ENCODE measurements at places on chromosomes 2 and 18. TPM values are rescaled to one million over a fixed set of nuclear protein-coding genes. Genes with fewer than 3 reads are reported as not detected.

DNA sequence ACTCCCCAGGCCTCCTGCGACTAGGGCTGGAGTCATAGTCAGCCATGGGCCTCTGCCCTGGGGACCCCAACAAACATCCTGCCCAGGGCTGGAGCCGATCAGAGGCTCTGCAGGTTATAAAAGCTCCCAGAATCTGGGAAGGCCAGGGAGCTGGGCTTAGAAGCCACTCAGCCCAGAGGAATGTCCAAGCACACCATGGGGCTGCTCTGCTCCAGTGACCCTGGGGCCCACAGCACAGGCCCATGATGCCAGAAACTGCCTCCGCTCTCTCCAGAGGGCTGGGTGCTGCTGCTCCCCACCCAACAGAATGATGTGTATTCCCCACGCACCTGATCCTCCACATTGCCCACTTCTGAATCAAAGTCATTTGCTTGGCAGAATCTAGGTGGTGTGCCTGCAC is 88.5 kb downstream of the ARMC9 start:
- no peak for DNase-seq

GRCh38 chr2:236525411-236525997 is 44.1 kb upstream of the ACKR3 start:
- no peak for DNase-seq

- DNase-seq = no peak
Observed at GRCh38 chr2:165240916-165241315, 1.7 kb downstream of the SCN2A start.

- no peak for DNase-seq
Observed at GRCh38 chr2:144983107-144983506, 463.2 kb upstream of the ZEB2 start.

GKN1 gene
- total RNA-seq = not detected

ANKZF1 gene
- 14.6 TPM for total RNA-seq

GLI2 gene
- not detected for total RNA-seq
